ENCODE measurements at places on chromosomes 5 and 9. TPM values are rescaled to one million over a fixed set of nuclear protein-coding genes. Genes with fewer than 3 reads are reported as not detected.

Gene PRUNE2
- total RNA-seq = 0.40 TPM

- no peak for DNase-seq
Observed at GRCh38 chr9:105816202-105816744, 121.9 kb downstream of the TMEM38B start.

GRCh38 chr5:36874465-36874864 lies 2.1 kb upstream of the NIPBL start:
- DNase-seq = no peak

GRCh38 chr9:88802533-88802932 lies 188.7 kb upstream of the S1PR3 start:
- no peak for DNase-seq

- DNase-seq = no peak
Observed at GRCh38 chr5:175816348-175816747, 55.0 kb upstream of the CPLX2 start.

All from activated CD8-positive, alpha-beta memory T cell treated with anti-CD3 and anti-CD28 coated beads, Interleukin-2, amount 10 ng/mL, durations not matched to agents 7 days and 5 days (primary cell).